ENCODE measurements at places on chromosomes 4 and X.

GRCh38 chr4:81421346-81422218 lies 50.1 kb downstream of the RASGEF1B start:
- no peak overlapping the region for H3K4me3 ChIP-seq
- no peaks in the 10 kb centered on the region for H3K4me1 ChIP-seq
- peak; percentile 4 for DNase-seq
- H3K27ac ChIP-seq, result no peak overlapping the region
- no peaks in the 10 kb centered on the region for H3K27me3 ChIP-seq
- peaks cover 14% of the 10 kb centered on the region for H3K36me3 ChIP-seq

DNA sequence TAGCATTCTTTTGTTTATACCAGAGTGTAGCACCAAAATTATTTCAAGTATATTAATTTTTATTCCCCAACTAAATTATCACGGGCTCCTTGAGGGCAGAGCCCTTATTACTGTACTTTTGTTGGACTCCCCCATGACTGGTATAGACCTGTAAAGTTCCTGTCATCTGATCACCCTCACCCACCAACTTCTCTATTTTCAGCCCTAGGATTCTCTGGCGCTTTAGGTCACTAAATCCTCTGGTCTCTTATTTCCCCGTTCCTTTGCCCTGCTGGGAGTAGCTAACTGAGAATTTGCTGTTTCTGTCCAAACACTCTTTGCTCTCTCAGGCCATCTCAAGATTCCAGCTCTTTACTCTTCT lies 3.2 kb upstream of the XKRX start:
- no peak for DNase-seq
- H3K27me3 ChIP-seq, result no peaks in the 10 kb centered on the region
- peaks cover 3% of the 10 kb centered on the region for H3K4me1 ChIP-seq
- no peak overlapping the region for H3K4me3 ChIP-seq
- no peaks in the 10 kb centered on the region for H3K36me3 ChIP-seq

GRCh38 chr4:77430847-77431246 lies 174.8 kb upstream of the CXCL13 start:
- no peak overlapping the region for H3K27ac ChIP-seq
- no peak for DNase-seq
- no peaks in the 10 kb centered on the region for H3K36me3 ChIP-seq
- H3K27me3 ChIP-seq, result no peaks in the 10 kb centered on the region
- H3K4me3 ChIP-seq, result no peak overlapping the region

GRCh38 chr4:37453281-37453998 lies 208.9 kb downstream of the NWD2 start:
- peak overlapping the region; percentile 32 for H3K4me3 ChIP-seq
- no peak overlapping the region for H3K27ac ChIP-seq
- peaks cover 50% of the 10 kb centered on the region for H3K27me3 ChIP-seq
- peak; percentile 15 for DNase-seq

- H3K36me3 ChIP-seq, result no peaks in the 10 kb centered on the region
- no peaks in the 10 kb centered on the region for H3K27me3 ChIP-seq
- DNase-seq, result no peak
- H3K4me3 ChIP-seq, result no peak overlapping the region
- H3K4me1 ChIP-seq, result peaks cover 23% of the 10 kb centered on the region
- H3K27ac ChIP-seq, result peak overlapping the region; percentile 84
Observed at GRCh38 chrX:20061855-20062254, 54.9 kb downstream of the MAP7D2 start.

DNA sequence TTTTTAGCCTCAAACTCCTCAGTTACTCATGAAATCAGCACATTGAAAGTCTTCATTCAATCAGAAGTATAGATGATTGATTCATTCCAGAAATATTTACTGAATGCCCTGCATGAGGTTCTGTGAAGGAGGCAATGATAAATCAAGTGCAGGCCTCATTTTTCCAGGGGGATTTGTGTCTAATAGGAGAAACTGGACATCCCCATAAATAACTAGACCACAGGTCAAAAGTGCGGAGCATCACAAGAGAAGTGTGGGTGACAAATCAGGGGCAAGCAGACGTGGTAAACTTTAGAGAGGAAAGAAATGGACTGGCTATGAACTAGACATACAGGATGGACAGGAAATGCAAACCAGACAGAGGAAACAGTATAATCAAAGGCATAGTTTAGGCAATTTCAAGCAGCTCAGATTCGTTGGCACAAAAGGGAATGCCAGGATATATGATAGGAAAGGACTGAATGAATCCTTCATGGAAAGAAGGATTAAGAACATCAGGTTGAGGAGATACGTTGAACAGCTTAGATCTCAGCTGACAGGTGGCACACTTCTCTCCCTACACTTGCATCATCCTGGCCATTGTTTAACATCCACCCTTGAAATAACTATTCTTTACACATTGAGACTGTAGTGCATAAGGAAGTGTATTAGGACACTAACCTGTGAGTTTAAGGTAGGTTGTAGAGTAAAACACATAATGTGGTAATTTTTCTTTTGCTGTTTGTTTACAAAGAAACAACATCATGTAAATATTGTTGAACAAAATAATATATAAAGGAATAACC lies 69.6 kb upstream of the RASGEF1B start:
- H3K27me3 ChIP-seq, result no peaks in the 10 kb centered on the region
- no peak for DNase-seq
- H3K36me3 ChIP-seq, result no peaks in the 10 kb centered on the region
- H3K4me3 ChIP-seq, result no peak overlapping the region
- H3K27ac ChIP-seq, result no peak overlapping the region

DNA sequence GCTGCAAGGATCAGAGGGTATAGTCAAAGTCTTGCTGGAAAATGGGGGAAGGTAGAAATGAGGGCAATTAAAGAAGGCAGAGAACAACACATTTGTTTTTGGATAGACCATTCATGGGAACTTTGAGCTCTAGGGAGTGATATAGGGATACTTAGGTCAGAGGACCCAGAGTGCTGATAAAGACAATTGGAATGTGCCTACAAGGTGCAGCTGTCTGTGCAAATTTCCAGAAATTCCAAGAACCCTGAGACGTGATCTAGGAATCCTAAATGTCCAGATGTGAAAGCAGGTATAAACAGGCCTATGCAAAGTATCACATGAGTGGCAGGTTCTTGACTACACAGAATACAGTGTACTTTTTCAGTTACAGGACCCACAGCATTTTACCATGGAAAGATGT lies 24.2 kb downstream of the FNIP2 start:
- no peak overlapping the region for H3K27ac ChIP-seq
- no peak overlapping the region for H3K4me3 ChIP-seq
- H3K27me3 ChIP-seq, result no peaks in the 10 kb centered on the region
- no peaks in the 10 kb centered on the region for H3K36me3 ChIP-seq
- H3K4me1 ChIP-seq, result peaks cover 1% of the 10 kb centered on the region

- DNase-seq, result no peak
- no peaks in the 10 kb centered on the region for H3K36me3 ChIP-seq
- no peak overlapping the region for H3K27ac ChIP-seq
- no peaks in the 10 kb centered on the region for H3K4me1 ChIP-seq
Observed at GRCh38 chr4:147578051-147578476, 39.1 kb upstream of the TMEM184C start.
